ENCODE measurements at places on chromosomes 7 and 10.

GRCh38 chr10:116185199-116185867, 87.7 kb downstream of the GFRA1 start:
- no peak for ATAC-seq

GRCh38 chr7:71871446-71871845, 540.7 kb downstream of the CALN1 start:
- no peak for ATAC-seq

GRCh38 chr7:70193514-70193913, 595.2 kb downstream of the AUTS2 start:
- no peak for ATAC-seq

GRCh38 chr10:104328896-104329710, 9.2 kb downstream of the ITPRIP start:
- ATAC-seq: peak; percentile 90

DNA sequence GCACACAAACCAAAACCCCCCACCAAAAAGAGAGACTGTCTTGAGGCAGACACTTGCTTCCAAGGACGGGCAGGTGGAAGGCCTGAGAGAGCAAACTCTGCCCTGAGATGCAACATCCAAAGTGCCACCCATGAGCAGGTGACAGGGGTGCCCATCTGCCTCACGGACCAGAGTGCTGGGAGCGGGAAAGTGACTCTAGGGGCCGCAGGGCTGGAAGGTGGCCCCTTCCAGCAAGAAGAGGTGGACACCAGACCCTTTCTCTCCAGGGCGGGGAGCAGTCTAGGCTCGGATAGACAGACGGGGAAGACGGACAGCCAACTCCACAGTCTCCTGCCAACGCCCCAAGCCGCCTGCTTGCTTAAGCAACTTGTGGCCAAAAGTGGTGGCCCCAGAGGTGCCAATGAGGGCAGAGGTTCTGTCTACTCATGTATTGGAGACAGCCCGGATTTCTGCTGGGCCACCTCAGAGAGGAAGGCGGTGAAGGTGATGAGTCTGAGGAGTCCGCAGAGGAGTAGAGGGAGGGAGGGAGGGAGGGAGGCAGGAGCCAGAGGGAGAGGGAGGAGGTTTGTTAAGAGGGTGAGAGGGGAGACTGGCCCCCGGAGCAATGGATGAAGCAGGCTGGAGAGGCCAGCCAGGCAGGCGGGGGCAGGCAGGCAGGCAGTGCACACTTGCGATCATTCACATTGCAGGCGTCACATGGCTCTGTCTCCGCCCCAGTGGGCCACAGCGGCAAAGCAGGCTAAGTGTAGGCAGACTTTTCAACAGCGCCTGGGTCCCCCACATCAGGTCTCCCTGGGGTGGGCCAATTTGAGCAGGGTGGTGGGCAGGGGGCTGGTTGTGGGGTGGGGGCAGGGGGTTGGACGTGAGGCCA, 65.6 kb downstream of the SLC29A4 start:
- no peak for ATAC-seq

- ATAC-seq: no peak
Observed at GRCh38 chr7:101200862-101201599, at the start of gene MOGAT3. Gene MOGAT3 (minus strand): TSS chr7:101201036. CDS start chr7:101200854, 182 bp downstream.
